Bone marrow (tissue), 2 donors: ENCODE measurements at places on chromosomes 6 and 20.

DNA sequence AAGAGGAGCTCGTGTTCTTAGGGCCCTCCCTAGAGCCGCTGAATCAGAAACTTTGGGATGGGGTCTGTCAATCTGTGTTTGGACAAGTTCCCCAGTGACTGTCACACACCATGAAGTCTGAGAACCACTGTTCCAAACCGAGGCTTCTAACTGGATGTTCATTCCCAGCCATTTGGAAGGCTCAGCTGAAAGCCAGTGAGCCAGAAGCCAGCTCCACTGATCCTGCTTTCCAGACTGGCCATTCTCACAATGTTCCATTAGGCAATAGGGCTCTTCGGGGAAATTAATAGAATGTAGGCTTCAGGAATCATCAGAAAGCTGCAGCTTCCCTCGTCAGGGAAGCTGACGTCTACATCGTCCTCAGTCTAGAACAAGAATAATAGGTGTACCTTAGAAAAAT is 90.8 kb upstream of the QKI start:
- DNase-seq, result no peak

GRCh38 chr6:85172705-85173104 is 277.2 kb upstream of the NT5E start:
- DNase-seq, result no peak

GRCh38 chr6:16316741-16317251 is 78.4 kb downstream of the GMPR start:
- peak; percentile 10 for DNase-seq

GRCh38 chr6:81486234-81486633 is 266.2 kb downstream of the TENT5A start:
- no peak for DNase-seq

DNA sequence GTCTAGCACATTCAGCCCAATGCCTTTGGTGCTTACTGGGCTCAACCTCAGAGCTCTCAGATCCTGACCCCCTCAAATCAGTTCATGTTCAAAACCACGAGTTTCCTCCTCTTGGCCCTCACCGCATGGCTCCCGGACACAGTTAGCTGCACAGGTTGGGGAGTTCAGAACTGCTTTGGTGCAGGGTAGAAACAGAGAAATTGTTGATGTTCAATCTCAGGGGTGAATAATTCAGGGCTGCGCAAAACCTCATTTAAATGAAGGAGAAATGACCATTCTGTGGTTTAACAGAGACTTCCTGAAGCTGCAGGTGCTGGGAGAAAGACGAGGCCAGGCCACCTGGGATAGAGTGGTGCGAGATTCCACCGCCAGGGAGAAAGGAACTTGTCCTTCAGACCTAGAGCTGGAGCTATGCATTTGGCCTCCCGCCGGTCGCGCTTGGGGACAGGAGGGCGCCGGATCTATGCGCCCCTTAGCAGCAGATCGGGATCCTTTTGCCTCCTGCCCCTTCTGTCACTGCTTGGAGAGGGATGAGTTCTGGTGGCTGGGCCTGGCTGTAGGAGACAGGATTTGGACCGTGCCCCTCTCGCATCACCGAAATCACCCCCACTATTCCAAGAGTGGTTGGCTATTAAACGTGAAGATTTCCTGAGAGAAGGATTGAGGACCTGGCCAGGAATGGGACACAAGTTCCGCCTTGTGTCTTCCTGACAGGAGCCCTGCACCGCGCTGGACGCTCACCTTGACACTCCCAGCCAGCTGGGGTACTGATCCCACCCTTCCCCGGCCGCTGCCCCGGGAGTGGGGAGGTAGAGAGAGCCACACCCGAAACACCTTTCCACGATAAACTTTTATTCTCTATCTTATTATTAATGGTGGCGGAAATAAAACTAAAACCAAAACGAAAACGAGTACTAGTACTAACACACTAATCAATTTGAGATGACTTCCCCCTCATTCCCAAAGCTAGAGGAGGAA is 767 bp upstream of the PAX1 start:
- no peak for DNase-seq

DNA sequence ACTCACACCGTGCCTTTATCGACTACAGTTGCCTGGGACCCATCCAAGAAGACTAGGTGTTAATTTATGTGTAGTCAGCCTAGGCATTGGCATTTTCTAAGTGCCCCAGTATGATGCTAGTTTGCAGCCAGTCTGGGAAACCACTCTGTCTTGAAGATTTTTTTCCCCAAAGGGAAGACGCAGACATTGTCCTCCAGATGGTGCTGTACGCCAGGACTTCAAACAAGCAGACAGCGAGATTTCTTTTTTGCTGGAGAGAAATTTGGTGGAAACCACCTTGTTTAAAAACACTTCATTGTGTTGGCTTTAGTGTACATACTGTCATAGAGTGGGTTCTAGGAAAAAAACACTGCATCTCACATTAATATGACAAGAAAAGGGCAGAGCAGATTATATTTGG is 30.0 kb downstream of the ALDH5A1 start:
- no peak for DNase-seq

GRCh38 chr6:30231067-30231466 is 17.9 kb upstream of the TRIM26 start:
- DNase-seq, result no peak

GRCh38 chr6:162019349-162019748 is 708.2 kb downstream of the PRKN start:
- no peak for DNase-seq

DNA sequence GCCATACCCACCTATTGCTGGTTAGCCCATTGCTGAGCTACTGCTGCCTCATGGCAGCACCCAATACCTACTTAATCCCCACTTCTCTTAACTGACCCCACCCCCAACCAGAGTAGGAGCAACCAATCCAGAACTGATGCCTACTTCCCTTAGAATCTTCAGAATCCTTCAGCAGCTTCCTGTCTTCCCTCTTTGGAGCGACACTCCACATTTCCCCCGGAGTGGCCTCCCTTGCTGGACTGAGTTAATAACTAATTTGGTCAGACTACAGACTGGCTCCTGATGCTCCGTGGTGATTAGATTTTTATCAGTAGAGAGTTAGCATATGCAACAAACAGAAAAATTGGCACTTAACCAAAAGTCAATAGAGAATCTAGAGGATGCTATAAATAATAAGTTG is 51.2 kb upstream of the UBR2 start:
- no peak for DNase-seq

DNA sequence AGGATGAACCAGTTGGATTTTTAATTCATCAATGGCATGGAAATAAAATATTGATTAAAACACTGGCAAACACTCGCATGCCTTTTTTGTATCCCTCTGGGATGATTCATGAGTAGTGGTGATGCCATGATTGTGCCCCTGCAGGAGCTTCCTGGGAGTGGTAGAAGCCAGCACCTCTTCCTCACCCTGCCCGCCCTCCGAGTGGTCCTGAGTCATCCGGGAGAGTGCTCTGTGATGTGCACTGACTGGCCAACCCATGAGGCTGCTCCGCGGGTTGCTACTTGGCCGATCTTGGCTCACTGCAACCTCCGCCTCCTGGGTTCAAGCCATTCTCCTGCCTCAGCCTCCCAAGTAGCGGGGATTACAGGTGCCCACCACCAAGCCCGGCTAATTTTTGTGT is 27.4 kb downstream of the GJA10 start:
- DNase-seq, result no peak

DNA sequence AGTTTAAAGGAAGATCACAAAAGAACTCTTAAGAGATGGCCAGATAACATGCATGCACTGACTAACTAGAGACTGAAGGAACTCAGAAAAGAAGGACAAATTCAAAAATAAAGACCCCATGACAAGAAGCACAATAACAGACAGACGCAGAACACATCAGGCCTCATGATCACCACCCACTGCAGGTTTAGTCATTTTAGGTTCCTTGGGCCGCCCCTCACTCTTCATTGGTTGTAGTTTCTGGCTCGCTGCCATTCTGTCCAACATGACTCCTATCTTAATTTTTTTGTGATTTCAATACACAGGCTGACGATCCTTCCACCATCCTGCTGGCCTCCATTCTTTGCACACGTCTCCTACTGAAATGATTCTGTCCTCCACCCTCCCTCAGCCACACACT is 21.6 kb downstream of the STX7 start:
- no peak for DNase-seq

GRCh38 chr20:20687319-20687718 is 25.1 kb downstream of the RALGAPA2 start:
- no peak for DNase-seq

- DNase-seq, result no peak
Measured at GRCh38 chr20:31515775-31516107, 1.5 kb downstream of the HM13 start.

GRCh38 chr6:91761621-91762020 is 1174.7 kb upstream of the MAP3K7 start:
- no peak for DNase-seq

DNA sequence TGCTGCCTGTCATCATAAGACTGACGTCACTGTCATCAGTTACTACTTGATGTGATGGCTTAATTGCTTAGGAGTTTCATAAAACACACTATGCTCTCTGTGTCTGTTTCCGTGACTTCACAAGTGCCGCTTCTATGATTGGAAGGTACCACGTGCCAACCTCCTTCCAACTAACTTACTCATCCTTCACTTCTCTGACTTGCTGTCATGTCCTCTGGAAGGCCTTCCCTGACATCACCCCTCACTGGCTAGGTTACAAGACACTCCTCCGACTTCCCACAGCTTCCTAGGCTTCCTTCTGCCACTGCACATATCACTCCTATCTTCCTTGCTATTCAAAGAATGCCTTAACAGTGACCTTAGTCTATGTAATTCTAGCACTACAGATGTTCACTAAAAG is 20.4 kb downstream of the SERINC3 start:
- DNase-seq, result no peak

GRCh38 chr20:57372581-57373350 is 18.4 kb upstream of the RBM38 start:
- no peak for DNase-seq

- DNase-seq, result no peak
Measured at GRCh38 chr6:33616913-33617312, 4.2 kb upstream of the ITPR3 start.

- no peak for DNase-seq
Measured at GRCh38 chr6:104608101-104608500, 251.6 kb downstream of the HACE1 start.

- no peak for DNase-seq
Measured at GRCh38 chr6:122202576-122203137, 196.8 kb upstream of the HSF2 start.

DNA sequence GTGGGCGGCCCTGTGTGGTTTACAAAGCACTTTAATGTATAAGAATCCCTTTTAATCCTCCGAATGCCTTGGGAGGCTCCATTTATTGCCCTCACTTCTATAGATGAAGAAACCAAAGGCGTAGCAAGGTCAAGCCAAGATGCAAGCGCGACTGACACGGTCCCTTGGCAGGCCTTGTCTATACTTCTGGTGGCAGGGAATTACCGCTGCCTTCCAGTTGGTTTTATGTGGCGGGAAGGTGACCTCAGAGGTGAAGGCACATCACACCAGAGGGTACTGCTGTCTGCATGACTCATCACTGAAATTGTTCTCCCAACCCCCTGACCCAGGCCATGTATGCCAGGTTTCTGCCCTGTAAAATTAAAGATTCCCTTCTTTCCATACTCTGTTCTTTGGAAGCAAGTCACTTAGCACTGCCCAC is 36.1 kb upstream of the NAA20 start:
- DNase-seq, result no peak

- no peak for DNase-seq
Measured at GRCh38 chr6:20117474-20117873, 94.8 kb downstream of the MBOAT1 start.
